AG04450 (cell line): ENCODE measurements at places on chromosomes 6 and 20. TPM values are rescaled to one million over a fixed set of nuclear protein-coding genes. Genes with fewer than 3 reads are reported as not detected.

NUP153 gene
- polyA plus RNA-seq, result 30.5 and 35.2 TPM in 2 replicates

MYBL2 gene
- 1.7 and 2.5 TPM in 2 replicates for polyA plus RNA-seq

FAM50B gene
- polyA plus RNA-seq, result 4.5 and 5.5 TPM in 2 replicates

SLC24A3 gene
- not detected in 2 replicates for polyA plus RNA-seq

DUSP22 gene
- 5.4 and 6.4 TPM in 2 replicates for polyA plus RNA-seq
